Hindlimb muscle (tissue), 1 donor: ENCODE measurements at places on chromosomes 7 and 10. TPM values are rescaled to one million over a fixed set of nuclear protein-coding genes. Genes with fewer than 3 reads are reported as not detected.

DNA sequence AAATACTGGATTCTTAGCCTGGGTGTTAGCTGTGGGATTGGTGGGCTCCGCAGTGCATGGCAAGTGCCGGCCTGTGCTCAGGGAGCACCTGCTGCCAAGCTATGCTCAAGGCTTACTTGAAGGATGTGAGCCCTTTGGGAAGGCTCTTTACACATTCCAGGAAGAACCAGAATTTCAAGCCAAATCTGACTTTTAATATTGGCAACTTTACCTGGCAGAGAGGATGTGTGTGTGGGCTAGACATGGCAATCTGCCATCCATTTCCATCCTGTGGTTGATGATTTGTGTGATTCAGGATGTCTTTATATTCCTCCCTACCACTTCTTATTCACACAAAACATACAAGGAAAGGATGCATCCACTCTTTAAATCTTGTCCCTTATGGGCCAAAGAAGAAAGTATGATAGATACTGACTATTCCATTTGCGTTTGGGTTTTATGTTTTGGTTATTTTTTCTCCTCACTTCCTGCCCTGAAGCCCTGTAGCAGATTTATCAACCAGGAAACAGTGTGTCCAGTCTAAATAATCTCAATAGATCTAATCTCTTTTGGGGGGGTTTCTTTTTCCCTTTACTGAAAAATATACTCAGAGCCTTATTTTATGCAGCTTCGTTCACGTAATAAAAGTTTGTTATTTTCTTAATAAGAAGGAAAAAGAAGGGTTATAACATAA lies 247.1 kb downstream of the COBL start:
- DNase-seq, result no peak

- DNase-seq, result no peak
Observed at GRCh38 chr7:1342090-1342640, 109.5 kb downstream of the UNCX start.

DNA sequence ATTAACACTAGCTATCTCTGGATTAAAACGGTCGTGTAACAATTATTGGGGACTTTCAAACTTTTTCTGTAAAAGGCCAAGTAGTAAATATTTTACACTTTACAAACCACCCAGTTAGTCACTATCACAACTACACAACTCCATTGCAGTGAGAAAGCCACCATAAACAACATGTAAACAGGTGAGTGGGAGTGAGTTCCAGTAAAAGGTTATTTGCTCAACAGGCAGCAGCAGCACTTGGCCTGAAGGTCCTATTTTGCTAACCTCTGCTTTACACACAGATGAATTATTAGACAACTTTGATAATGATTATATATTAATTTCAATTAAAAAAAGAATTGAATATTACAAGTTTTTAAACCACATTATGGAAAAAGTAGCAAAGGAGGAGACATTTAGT lies 15.8 kb upstream of the AGMO start:
- no peak for DNase-seq

Gene TMEM196
- not detected for polyA plus RNA-seq

DNA sequence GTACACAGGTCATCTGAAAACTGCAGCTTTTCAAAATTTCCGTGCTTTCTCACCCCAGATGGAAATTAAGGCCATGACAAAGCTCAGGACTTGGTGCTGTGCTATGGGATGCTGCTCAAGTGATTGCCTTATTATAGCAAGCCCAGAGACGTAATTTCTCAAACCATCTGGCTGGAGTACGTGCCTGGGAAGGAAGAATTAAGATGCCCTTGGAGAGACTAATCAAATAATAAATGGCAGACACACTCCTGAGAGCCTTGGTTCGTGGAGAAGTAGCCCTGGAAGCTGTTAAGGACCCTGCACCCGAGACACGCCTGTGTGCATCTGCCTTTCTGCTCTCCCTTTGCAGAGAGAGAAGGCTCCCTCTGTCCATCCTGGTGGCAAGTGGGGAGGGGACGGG lies 38.3 kb upstream of the PRLHR start:
- DNase-seq, result no peak

Gene CRYGN
- 0.22 TPM for polyA plus RNA-seq

DNA sequence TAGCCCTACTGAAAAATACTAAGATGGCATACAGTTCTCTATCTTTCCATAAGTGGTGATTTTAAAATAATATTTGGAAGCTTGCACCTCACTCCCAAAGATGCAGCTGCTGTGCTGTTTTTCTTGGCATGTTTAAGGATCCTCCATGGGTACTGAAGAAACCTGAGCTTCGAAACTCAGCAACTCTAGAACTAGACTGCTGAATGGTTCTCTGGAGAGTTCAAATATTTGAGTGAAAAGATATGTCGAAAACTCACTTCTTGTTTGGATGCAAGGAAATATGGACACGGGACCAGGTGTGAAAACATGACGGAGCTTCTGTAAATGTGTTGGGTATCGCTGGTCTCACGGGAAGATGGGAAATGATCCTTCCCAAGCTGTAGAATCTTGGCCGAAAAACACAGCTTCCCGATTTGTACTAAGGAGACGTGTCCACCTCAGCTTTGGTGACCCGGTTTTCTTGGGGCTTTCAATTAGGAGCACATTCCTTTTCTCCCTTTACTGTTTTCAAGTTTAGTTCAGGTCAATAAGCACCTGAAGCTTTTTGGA lies 543.8 kb upstream of the NRP1 start:
- DNase-seq, result peak; percentile 26

DNA sequence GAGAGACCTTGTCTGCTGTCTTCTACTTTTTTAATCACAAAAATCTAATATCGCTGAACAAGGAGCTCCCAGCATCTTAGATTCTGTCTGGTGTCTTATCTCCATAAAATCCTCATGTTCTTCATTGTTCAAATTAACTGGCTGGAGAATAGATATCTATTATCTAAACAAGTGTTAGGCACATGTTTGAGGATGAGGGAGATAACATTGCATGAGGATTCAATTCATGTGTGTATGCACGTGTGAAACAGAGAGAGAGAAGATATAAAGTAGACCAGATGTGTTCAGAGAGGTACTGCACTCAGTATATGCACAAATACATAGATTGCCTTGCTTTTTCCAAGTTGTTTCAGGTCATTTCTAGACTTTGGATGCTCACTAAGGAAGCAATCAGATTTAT lies 5.4 kb downstream of the BMPER start:
- DNase-seq, result no peak

DNA sequence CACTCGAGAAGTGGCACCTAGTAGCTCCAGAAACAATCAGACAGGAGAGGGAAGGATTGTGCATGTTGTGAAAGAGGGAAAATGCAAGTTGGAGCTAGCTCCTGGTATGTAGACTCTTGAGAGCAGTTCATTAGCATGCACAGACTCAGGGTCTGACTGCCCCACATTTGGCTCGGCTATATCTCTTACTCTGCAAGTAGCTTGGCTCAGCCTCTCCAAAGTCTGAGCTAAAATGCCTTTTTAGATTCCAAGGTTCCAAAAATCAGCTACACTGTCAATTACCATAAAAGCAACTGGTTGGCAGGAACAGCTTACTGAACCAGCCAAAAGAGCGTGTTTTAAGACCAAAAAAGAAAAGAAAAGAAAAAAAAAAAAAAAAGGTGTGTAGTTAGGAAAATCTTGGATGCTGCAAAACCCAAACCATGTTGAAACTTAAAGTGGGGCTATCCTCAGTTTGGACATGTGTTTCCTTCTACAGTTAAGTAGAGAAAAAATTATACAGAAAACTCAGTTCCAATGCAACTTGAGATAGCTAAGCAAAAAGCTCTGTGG lies 65.5 kb downstream of the MKX start:
- peak; percentile 59 for DNase-seq

DNA sequence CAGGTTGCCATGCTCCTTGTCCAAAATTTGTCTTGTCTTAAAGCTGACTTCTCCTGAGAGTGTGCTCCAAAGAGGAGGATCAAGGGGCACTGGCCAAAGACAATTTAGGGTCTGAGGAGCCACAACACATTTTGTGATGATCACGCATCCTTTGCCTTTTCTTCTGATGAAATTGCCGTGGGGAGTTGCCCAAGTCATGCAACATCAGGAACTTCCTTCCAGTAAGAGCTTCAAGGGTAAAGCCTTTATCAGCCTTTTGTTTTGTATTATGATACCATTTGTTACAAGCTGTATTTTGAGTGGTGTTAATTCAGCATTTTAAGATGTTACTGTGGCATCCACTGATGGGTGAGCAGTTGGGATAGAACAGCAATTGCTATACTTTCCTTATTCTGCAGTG lies 131.2 kb upstream of the MKI67 start:
- no peak for DNase-seq

DNA sequence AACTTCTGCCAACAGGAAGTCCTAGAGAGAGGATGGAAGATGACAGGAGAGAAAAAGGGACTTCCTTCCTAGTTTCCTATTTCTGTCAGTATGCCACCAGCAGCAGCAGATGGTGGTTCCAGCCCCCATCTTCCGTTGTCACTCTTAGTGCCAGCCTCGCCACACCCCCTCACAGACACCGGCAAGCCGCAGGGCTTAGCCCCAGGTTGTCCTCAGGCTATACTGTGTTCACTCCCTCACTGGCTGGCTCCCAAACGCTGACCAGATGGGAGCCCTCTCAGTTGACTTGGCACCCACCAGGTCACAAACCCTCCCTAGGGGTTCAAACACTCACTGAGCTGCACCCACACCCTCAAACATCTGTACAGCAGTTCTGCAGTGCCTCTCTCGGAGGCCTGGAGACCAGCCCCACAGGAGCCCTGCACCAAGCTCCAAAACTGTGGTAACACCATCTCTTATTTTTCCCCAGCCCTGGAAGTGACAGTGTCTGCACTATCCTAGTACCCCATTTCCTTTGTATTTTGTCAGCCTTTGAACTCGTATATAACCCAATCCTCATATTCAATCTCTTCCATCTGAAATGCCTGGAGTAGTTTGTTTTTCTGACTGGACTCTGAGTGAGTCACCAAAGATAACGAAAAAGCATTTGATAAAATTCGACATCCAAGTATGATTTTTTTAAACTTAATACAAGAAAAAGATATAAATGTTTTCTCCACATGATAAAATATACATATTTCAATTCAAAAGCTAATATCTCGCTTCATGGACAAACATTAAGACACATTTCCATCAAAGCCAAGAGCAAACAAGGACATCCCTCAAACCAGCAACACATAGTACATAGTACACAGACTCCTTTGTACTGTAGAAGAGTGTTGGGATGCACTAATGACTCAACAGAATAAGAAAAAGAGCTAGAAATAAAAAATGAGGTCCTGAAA lies 34.5 kb downstream of the SMURF1 start:
- DNase-seq, result no peak

DNA sequence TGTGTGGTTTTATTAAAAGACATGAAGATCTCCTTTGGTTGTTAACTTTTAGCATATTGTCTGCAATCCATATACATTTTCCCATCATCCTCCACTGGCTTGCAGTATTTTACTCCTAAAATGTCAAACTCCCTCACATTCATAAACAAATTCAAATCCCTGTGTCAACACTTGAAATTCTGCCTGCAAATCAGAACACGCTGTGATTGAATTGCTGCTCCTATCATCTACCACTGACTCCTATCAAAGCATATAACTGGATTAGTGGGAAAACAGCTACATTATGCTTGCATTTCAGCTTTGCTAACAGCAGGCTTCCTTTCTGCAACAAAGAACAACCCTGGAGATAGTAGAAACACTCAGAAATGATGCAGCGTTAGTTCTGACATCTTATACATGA lies 281.8 kb upstream of the HGF start:
- DNase-seq, result no peak

- DNase-seq, result no peak
Observed at GRCh38 chr10:80985102-80985501, 447.4 kb downstream of the SH2D4B start.

DNA sequence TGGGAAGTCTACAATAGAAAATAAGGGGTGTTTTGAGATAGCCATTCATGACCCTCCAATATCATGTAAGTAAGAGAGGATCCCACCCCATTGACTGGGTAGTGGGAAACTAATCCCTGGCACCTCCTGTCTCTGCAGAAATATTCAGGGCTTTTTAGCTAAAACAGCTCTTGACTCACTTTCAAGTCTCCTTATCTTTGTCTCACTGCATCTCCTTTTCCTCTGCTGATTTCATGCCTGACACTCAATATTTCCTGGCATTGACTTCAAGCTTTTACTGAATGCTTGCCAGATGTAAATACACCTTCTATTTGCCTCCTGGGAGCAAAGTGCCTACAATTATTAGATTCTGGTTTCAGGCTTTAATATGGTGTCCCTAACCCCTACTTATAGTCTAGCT lies 57.1 kb downstream of the CHRM2 start:
- DNase-seq, result no peak

DNA sequence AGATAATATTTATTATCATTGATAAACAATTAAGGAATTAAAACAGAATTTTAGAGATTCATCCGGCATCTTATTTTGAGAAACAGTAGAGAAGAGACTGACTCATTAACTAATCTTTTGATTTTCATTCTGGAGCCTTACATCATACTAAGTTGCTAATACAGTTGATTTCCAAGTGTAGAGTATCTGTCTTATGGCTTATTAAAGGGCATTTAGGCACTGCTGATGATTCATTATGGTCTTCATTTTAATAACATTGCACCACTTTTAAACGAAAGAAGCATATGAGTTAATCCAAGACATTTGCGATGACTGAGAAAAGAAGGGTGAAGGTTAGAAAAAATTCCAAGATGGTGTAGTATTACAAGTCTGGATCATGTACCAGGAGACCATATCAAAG lies 186.0 kb upstream of the CACNA2D1 start:
- DNase-seq, result no peak

GRCh38 chr7:24725554-24726241 lies 31.6 kb downstream of the GSDME start:
- DNase-seq, result no peak

Gene ENKUR
- polyA plus RNA-seq, result 0.30 TPM

DNA sequence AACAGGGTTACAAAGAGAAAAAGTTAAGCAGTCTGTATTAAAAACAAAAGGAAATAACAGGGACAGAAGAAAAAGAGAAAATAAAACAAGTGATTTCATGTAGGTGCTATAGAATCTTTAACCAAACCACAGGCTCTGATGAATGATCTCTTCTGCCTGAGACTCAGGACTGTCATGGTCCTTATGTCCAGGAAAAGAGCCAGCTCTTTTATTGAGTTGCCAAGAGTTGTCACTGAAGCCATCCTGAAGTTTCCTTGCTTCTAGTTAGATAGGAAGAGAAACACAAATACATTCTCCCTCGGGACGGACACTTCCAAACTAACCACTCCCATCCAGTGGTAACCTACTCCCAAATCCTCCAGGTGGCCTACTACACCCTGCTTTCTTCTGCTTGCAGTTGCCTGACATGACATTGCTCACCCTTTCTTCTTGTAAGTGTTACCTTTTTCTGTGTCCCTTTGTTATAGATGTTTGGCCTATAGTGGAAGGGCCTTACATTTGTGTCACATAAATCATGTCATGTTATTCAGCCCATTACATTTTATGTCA lies 346.7 kb downstream of the NRG3 start:
- no peak for DNase-seq

DNA sequence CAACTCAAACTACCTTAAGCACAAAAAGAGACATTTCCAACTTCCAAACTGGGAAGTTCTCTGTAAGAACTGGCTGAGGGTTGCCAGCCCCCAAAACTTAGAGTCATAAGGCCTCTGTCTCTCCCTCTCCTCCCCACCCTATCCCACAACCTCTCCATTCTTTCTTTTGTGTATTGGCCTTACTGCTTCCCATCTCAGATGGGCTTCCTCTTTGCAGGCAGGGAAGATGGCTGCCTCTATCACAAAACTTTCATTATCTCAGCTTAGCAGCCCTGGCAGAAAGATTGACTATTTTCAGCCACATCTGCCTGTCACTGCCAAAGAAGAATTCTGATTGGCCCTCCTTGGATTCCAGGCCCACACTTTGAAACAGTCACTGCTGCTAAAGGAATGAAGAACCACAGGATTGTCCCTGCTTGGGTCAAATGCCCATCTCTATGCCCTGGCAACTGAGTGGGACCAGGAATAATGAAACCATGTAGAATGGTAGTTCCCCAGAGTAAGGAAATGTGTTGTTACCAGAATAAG lies 58.0 kb upstream of the PRKAR2B start:
- DNase-seq, result no peak

Gene ABCB1
- polyA plus RNA-seq, result 0.41 TPM
